AG09309 (cell line): ENCODE measurements at places on chromosomes 11 and 22.

DNA sequence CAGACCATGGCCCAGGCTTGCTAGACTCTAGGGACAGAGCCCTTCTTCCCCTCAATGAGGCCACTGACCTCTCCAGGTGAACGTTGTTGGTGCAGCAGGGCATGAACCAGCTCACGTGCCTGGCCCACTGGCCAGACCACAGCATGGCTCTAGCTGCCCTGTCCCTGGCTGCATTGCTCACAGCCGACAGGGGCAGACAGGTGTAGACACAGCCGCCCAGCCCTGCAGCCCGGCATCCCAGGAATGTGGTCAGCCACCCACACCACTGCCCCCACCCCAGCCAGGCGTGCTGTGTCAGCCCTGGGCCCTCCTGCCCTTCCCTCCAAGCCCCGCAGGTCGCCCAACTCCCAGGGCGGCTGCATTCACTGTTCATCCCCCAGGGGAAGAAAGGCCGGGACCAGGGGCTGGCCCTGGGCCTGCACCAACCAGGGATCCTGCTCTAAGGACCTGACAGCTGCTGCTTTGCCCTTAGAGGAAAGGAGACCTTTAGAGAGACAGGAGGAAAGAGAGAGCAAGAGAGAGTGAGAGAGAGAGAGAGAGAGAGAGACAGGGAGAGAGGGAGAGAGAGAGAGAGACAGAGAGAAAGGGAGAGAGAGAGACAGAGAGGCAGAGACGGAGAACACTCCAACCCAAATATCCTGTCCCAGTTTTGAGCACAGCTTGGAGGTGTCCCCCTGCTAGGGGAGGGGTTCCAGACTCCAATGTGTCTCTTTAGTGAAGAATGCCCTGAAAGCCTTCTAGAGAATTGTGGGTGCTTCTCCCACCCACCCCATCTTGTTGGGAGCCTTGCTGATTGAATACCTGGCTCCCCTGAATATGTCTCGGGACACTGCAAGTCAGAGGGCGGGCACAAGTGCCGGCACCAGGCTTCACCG is 44.2 kb upstream of the LINC01488 start:
- no peak for DNase-seq

DNA sequence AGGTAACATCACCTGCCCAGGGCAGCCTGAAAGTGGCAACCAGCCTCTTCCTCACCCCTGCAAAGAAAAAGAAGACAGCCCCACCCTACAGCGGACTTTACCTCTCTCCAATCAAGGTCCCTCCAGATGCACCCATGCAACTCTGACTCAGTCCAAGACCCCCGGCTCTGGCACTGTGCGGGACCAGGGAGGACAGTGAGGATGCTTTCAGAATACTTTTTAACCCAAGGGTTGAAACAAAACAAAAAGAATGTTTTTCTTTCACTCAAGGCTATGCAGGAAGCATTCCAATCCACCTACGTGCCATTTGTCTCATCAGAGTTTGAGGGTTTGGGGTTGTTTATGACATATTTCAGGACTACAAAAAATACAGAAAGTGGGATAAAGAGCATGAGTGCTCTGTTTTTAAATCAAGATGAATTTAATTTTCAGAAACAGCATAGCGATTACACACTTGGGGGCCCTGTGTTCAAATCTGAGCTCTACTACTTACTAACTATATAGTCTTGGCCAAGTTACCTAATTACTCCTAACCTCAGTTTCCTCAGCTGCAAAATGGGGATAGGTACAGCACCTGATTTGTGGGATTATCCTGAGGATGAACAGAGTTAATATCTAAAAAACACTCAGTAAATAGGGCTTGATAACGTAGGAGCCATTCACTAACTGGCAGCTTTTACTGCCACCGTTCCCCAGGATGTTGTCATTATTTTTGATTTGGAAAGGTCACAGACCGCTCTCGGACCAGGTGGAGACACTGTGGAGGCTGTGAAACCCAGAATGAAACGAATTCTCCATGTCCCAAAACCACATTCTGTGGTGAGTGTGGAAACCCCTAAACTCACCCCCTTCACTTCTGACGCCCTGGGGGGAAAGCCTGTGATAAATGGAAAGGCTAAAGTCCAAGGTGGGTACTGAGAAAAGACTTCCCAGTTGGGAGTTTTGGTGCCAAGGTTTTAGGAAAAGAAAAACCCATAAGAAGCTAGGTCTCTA is 5.6 kb downstream of the PLAAT3 start:
- DNase-seq, result peak; percentile 70

DNA sequence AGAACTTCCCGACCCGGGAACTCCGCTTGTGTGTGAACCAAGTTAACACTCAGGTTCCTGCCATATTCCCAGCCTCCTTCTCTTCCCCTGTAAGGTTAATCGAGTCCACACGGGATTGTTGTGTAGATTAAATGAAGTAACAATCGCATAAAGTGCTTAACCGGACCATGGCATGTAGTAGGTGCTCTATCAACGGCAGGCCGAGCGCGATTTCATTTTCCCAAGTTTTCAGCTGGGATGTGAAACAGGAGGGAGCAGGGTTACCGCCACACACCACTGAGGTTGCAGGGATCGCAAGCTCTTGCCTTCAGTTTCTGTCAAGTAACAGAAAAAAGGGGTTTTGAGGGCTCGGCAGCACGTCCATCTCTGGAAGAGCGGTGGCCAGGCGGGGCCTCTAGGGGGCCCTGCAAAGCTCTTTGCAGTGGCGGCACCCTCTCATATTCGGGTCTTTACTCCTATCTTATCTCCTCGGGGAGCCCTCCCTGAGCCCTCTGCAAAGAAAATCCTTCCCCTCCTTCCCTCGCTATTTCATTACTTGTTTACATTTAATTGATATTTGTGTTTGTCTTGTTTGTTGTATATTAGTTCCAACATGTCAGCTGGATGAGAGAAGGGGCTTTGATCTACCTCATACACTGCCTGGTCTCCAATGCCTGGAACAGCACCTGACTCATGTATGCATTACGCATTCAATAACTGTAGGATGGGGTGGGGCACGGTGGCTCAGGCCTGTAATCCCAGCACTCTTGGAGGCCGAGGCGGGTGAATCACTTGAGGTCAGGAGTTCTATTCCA is 816 bp upstream of the PLEKHA7 start:
- no peak for DNase-seq

GRCh38 chr11:3959015-3959902 is 103.8 kb downstream of the STIM1 start:
- DNase-seq, result peak; percentile 64

- peak; percentile 37 for DNase-seq
Observed at GRCh38 chr11:95821640-95822039, 31.3 kb downstream of the CEP57 start.

GRCh38 chr22:49575703-49576081 is 252.0 kb downstream of the BRD1 start:
- no peak for DNase-seq

- no peak for DNase-seq
Observed at GRCh38 chr22:24023204-24023789, 12.2 kb downstream of the CABIN1 start.

DNA sequence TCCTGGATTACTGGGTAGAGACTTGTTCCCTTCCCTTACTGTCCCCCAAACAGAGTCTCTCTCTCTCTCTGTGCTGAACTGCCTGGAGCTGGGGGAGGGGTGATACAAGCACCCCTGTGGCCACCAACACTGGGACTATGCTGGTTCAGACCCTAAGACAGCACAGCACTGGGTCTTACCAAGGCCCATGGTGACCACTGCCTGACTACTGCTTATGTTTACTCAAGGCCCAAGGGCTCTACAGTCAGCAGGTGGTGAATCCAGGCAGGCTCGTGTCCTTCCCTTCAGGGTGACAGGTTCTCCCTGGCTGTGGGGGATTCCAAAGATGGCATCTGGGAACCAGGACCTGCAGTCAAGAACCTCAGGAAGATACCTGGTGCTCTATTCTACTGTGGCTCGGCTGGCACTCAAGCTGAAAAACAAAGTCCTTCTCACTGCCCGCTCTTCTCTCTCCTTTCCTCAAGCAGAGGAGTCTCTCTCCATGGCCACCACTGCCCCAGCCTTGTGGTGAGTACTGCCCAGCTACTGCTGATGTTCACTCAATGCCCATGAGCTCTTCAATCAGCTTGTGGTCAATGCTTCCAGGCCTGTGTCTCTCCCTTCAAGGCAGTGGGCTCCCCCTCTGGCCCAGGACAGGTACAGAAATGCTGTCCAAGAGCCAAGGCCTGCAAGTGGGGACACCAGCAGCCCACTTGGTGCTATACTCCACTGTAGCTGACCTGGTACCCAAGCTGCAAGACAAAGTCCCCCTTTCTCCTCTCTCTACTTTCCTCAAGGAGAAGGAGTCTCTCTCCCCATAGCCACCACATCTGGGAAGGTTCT is 41.8 kb upstream of the SHANK2 start:
- no peak for DNase-seq

GRCh38 chr22:20756846-20757245 is 17.1 kb upstream of the SERPIND1 start:
- no peak for DNase-seq

- DNase-seq, result no peak
Observed at GRCh38 chr11:47052165-47052564, 115.6 kb downstream of the CSTPP1 start.

DNA sequence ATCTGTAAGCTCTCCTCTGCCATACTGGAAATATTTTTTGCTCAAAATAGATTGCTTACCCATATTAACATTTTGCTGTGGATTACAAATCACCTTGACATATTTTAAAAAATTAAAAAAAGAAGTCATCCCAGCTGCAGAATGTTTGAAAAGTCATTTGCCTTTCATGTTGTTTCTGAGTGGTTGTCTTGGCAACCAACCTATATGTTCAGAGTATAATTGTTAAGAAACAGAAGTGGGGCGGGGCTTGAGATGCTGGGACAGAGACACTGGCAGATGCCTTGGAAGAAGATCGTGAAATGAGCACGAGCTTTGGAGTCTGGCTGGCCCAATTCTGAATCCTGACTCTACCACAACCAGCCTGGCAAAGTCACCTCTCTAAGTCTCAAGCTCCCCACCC is 348.2 kb downstream of the LARGE1 start:
- no peak for DNase-seq

DNA sequence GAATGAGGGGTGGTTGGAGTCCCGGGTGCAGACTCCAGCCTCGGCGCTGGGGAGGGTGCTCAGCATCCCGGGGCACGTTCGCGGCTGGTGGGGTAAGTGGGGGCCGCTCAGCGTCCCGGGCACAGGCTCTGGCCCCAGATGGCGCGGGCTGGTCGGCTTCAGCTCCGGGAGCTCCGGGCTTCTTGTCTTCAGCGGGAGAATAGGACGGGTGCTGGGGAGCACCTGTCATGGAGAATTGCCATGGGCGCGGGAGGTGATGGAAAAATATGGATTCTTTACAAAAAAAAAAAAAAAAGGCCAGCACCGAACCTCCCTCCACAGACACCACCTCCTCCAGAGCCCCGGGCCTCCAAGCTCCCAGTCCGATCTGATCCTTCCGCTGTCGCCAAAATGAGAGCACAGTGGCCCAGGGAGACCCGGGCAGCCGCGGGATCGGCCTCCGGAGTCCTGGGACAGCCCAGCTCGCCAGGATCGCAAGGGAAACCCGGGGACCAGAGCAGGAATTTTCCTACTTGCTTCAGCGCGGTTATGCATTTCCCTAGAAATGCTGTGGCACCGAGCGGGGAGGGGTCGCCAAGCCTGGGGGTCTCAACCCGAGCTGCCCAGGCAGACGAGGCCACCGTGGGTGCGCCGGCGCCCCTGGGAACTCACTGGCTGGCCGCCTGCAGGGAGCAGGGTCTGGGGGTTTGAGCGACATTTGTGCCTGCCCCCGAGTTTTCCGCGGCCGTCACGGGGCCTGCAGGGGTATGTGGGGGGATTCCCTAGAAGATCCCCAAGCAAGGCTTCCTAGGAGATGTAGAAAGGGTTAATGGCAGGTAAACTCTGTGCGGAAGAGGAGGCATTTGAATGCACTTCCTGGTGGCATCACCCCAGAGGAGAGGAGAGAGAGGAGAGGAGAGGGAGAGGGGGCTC is 1336.9 kb downstream of the BRD1 start:
- no peak for DNase-seq

- no peak for DNase-seq
Observed at GRCh38 chr11:132072858-132073211, 702.4 kb downstream of the NTM start.
